ENCODE measurements at places on chromosomes 5 and 9.

DNA sequence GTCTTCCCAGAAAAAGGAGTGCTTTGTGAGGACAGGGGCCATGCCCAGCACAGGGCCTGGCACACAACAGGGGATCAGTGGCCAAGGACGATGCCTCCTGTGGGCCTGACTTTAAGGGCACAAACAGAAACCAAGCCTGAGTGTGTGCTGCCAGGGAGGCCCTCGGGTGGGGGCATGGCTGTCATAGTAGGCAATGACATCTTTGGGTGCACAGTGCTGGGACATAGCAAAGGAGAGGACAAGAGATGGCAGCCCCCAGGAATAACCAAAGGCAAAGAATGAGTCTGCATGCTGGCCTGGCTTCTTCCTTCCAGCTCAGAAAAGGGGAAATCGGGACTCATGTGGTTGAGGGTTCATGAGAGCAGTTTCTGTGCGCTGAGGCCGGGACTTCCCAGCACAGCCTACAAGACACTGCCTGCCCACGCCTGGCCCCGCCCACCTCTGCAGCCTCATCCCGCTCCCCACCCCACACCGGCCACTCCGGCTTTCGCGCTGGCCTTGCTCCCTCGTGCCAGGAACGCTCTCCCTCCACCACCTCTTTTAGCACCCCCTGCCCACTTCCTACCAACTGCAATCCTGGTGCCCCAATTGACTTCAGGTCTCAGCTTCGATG, 13.8 kb upstream of the LHX2 start:
- DNase-seq: no peak

GRCh38 chr5:39159811-39160490, 59.4 kb downstream of the FYB1 start:
- no peak for DNase-seq

DNA sequence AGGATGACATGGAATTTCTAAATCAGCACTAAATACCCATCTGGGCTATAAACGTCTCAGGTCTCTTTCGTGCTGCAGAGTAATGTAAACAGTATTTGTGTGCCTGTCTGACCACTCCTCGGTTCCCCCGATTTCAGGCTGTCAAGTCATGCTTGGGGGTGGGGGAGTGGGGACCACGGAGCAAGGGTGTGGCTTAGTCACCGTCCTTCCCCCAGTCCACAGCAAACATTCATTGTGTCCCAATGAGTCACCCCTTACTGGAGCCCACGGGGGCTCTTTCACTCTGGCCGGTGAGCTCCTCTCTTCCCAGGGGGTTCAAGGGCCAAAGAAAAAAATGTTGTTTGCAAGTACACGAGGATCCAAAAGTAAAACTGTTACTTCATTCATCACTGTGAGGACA, 72.4 kb upstream of the ICE1 start:
- DNase-seq: no peak

DNA sequence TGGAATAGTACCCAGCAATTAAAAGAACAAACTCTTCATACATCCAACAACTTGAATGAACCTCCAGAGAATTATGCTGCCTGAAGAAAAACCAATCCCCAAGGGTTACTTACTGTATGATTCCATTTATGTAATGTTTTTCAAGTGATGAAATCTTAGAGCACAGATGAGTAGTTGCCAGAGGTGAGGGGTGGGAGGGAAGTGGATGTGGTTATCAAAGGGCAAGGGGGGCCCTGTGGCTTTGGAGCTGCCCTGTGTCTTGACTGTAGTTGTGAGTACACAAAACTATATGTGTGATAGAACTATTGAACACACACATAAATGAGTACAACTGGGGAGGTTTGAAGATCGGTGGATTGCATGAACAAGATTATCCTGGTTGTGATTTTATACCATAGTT, 115.8 kb upstream of the SLC25A48 start:
- DNase-seq: no peak
